Stimulated activated CD4-positive, alpha-beta T cell treated with anti-CD3 and anti-CD28 coated beads, Interleukin-4, amount 100 ng/mL, for 24 hours (primary cell): ENCODE measurements at places on chromosomes 7 and 10.

- DNase-seq = no peak
Measured at GRCh38 chr7:14714161-14714728, 188.3 kb downstream of the DGKB start.

- no peak for DNase-seq
Measured at GRCh38 chr10:127040756-127041155, 135.5 kb downstream of the DOCK1 start.

- DNase-seq = no peak
Measured at GRCh38 chr7:22351878-22352277, 5.1 kb downstream of the RAPGEF5 start.

GRCh38 chr7:157788573-157788972 is 451.8 kb downstream of the DNAJB6 start:
- DNase-seq = no peak

- no peak for DNase-seq
Measured at GRCh38 chr7:41769162-41769561, 66.3 kb upstream of the INHBA start.

DNA sequence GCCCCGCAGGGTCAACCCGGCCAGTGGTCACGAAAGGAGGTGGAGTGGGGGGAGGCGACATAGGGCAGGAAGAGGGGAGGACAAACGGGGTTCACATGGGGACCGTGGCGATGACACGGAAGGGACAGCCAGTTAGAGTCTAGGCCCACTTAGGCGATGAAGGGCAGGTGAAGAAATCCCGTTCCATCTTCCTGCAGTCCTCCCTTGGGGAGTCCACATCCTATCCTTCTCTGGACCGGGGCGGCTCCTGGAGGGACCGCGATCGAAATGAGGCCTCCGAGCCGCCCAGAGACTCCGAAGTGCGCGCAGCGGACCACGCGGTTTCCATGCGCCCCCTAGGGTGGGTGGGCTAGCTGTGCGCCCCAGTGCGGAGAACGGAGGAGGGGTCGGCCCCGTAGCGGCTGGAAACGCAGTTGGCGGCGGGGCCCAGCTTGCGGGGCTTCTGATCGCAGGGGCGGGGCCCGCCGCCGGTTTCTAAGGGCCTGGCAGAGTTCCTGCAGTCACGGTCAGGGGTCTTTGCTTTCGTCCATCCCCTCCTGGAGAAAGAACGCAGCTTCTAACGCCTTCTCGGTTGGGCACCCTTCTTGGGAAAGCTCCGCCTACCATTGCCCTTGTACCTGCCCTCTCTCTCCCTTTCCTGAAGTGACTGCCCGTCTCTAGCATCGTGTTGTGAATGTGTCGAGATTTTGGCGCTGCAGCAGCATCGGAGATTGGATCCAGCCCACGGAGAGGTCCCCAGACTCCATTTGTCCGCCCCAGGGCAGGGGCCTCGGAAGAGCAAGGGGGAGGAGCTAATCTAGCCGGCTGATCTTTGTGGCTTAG is 17.9 kb upstream of the TMEM225B start:
- peak; percentile 59 for DNase-seq

DNA sequence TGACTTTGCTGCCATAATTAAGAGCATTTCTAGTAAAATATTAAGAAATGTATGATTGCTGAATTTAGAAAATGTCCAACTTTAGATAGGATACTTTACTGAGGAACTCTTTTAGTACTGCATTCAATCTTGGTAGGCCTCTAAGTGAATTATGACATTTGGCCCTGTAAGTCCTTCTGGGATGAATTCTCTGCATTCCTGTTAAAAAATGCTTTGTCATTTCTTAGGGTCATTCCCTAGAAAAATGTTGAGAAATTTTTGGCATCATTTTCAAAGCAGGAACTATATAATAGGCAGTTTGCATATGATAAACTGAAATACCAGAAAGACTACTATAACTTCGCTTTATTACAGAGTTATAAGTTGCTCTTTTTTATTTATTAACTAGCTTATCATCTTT is 69.3 kb upstream of the PRR15 start:
- no peak for DNase-seq

GRCh38 chr7:121123032-121123431 is 134.5 kb downstream of the CPED1 start:
- DNase-seq = no peak

- peak; percentile 84 for DNase-seq
Measured at GRCh38 chr10:33330543-33331378, 3.7 kb downstream of the NRP1 start.

DNA sequence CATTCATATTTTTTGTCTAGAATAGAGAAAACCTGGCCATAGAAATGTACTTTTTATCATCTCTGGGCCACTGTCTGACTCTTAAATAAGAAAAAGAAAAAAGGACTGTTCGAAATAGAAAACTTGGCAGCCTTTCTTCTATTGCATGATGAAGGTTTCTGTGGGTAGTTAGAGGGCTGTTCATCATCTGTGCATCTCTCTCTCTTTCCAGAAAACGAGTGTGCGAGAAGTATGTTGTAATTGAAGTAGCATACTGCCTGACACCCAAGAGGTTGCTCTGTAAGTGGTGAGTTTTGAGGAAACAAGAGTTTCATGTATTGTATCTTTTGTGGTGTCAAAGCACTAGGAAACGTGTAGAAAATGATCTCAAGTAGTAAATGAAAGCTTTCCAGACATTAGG is 343.2 kb upstream of the TMEM229A start:
- no peak for DNase-seq

DNA sequence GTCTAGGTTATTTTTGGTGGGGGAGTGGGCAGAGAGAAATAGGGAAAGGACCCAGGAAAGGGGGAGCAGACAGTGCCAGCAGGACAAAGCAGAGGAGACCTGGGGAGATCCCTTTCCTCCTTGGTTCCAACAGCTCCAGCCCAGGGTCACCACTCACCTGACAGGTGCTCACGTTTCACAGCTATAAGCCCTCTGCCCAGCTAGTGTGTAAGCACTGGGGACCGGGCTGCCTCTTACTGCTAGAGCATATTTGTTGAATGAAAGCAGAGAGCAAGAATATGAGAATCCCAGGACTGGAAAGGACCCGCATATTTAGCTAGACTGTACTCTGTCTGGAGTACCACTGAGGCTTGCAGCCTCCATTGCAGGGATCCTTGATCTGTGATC is 6.7 kb downstream of the ZCCHC24 start:
- no peak for DNase-seq

DNA sequence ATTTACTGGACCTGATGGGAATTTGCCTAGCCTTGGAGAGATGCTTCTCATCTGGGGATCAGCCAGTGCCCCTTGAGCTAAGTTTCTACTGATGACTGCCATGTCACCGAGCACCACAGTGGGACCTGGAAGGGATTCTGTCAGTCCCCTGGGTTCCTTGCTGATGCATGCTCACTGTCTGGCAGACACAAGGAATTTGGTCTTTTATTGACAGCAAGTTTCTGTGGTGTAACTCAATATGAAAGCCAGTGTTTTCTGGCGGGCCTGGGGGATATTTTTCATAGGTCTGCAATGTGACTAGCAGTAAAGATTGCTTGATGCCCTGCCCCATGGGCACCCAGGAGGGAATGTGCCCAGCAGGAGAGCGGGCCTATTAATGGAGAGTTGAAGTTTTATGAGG is 30.7 kb downstream of the MAP3K8 start:
- no peak for DNase-seq

GRCh38 chr7:98618786-98619185 is 1.7 kb downstream of the NPTX2 start:
- no peak for DNase-seq

- DNase-seq = no peak
Measured at GRCh38 chr7:1223196-1223981, 9.3 kb upstream of the UNCX start.

DNA sequence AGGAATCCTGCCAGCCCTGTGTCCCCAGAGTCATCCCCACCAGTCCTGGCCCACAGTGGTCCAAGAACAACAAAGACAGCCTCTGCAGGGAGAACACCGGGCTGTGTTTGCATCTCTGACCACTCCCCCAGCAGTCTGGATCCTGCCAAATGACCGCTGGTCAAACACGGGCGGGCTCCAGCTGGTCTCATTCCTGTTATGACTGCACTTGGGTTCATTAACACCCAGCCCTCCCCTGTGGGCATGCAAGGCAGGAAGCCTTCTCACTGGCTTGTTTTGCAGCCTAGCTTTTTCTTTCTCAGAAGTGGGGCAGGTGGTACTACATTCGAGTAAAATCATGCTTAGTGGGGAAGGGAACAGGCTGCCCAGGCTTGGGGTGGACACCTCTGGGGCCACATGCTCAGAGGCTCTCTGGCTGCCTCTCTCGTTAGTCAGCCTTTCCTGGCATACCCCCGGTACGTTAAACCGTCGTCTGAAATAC is 190.0 kb downstream of the PLXNA4 start:
- DNase-seq = no peak

- no peak for DNase-seq
Measured at GRCh38 chr10:31803606-31804351, 124.9 kb downstream of the ARHGAP12 start.

- no peak for DNase-seq
Measured at GRCh38 chr7:101947899-101948298, 130.5 kb downstream of the CUX1 start.

- DNase-seq = no peak
Measured at GRCh38 chr10:108582387-108582786, 1340.9 kb downstream of the XPNPEP1 start.

- no peak for DNase-seq
Measured at GRCh38 chr7:6725003-6725402, 18.3 kb upstream of the ZNF12 start.

DNA sequence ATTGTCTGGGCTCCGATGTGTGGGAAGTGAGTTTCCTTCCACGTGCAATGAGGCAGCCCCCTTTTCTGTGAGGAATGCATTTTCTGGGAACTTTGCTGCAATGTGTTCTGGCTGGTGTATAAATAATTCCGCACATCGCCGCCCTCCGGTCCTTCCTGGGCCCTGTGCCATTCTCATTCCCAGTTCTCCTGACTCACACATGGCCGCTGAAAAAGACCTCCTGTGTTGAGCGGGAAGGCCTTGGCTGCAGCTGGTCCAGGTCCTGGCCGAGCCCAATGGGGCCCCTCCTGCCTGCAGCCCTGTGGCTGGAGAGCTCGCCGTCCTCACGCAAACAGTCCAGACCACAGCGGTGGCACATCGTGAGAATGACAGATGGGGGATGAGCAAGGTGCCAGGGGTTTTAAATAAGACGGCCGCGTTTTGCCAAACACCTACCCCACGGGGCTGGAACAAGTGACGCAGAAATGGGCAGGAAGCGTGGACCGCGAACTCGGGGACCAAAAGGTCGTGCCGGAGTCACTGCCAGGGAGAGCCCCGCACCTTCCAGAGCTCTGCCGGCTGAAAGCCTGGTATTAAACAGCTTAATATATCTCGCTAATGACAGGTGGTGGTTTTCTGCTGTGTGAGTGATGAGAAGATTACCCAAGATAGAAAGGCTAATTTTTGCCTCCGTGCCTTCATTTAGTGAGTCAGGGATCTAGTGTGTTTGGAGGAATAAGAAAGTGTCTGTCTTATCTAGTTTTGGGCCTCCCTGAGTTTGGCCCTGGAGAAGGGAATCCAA is 37.0 kb downstream of the FAM20C start:
- DNase-seq = no peak

DNA sequence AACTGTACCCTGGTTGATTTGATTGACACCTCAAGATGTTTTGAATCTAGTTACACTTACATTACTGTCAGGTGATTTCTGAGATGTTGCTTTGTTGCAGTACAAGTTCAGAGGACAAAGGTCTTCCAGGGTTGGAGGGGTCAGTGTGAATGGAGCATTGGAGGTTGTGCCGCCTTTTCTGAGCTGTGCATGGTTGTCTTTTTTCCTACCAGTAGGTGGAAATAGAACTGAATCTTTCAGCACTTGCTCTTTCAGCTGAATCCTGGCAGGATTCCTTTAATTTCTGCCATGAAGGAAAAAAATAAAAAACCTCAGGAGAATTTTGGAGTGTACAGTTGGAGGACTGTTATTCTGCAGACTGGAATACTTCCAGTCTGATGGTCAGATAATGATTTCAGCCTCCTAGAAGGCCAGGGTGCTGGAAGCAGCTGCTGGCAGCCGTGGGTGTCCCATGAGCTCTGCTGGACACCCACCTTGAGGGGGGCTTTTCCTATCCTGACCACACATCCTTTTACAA is 82.7 kb downstream of the PLCE1 start:
- no peak for DNase-seq

DNA sequence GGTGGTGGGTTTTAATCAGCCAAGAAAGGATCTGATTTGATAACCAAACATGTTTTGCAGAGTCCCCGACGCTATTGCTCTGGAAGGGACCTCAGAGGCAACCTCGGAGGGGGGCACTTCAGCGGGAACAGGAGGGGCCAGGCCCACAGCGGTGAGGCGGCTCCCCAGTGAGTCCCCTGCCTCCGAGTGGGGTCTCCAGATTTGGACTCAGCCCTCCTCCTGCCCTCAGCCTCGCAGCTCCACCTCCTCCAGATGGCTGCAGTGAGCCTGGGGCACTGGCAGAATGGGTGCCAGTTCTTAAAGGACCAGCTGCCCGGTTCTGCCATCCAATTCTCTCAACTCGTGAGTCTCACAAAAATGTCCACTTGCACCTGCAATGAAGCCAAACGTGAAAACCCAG is 61.0 kb upstream of the NANOS1 start:
- no peak for DNase-seq

DNA sequence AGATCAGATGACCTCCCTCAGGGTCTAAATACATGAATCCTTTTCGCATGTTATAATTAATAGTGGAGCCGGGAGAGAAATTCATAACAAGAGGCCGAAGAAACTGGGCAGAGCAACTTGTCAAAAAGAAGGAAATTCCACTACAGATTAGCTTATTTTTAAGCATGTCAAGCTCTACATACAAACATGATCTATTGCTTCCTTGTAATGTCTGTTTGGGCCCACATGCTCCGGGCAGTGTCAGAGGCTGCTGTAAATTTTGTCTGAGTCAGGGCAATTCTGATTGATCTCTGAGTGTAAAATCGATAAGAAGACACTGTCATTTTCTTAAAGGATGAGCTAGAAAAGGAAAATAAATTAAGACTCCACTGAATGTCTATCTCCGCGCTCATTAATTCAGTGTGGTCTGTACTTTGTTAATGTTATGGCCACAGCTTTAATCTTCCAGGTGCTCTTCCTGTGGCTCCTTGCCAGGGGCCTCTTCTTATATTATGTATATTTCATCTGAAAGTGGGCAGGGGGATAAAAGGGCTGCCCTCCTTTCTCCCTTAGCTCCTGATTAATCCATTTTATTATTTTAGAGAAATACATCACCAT is 194.1 kb upstream of the SP8 start:
- no peak for DNase-seq

GRCh38 chr10:48503293-48503911 is 101.5 kb downstream of the ARHGAP22 start:
- DNase-seq = no peak

DNA sequence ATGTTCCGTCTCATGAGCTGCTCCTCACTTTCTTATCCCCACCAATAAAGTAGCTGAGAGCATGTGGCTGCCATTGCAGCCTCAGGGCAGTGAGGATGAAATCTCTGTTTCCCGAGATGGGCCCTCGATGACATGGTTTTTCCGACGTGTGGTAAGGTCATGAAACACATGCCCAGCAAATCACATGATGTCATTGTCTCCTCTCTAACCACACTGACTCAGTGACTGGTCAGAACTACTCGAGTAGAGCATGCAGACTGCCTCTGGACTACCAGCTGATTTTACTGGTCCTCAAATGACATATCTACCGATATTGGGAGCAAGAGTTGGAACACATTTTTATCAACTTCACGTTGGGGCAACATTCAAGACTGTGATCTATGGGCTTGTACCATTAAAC is 786.1 kb downstream of the CNTNAP2 start:
- DNase-seq = no peak

- DNase-seq = no peak
Measured at GRCh38 chr7:158004123-158004490, 583.5 kb downstream of the PTPRN2 start.

GRCh38 chr7:151648429-151648828 is 128.7 kb upstream of the RHEB start:
- no peak for DNase-seq
